Activated CD4-positive, alpha-beta T cell treated with anti-CD3 and anti-CD28 coated beads, Interleukin-2, Interleukin-4, amounts not matched to agents 100 ng/mL and 50 ng/mL, durations not matched to agents 16 hours and 8 hours (primary cell): ENCODE measurements at places on chromosomes 16 and 17.

GRCh38 chr16:59655031-59655430 is 920.9 kb upstream of the GOT2 start:
- no peak for DNase-seq

DNA sequence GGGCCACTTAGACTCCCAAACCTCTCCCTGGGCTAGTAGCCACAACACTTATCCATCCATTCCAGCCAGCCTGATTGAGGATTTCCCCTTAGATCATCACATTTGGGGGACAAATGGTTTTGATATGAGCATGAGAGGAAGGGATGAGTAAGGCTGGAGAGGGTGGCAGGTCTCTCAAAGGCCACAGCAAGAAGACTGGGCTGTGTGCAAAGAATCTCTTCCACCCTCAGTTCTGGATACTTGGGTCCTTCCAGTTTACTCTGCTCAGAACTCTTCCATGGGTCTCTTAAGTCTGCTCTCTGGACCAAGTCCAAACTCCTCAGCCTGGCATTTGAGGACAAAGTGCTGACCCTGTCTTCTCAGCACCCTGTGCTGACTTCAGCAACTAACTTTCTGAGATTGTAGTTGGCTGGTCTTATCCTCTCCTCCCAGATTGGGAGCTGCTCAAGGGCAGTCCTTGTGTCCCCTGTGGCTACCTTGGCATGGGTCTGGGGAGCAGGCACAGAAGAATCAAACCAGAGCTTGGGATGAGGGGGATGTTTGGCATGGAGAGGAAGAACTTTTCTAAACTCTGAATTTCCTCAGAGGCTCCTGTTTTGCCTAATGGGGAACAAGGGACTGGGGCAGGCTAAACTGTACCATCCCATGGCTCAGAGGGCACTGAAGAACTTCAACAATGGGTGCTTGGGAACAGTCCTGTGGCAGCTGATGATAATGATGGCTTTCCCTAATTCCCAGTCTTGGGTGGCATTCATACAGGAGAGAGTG is 3.1 kb upstream of the NFATC3 start:
- peak; percentile 69 for DNase-seq

- no peak for DNase-seq
Observed at GRCh38 chr17:13885550-13885949, 183.8 kb upstream of the COX10 start.

DNA sequence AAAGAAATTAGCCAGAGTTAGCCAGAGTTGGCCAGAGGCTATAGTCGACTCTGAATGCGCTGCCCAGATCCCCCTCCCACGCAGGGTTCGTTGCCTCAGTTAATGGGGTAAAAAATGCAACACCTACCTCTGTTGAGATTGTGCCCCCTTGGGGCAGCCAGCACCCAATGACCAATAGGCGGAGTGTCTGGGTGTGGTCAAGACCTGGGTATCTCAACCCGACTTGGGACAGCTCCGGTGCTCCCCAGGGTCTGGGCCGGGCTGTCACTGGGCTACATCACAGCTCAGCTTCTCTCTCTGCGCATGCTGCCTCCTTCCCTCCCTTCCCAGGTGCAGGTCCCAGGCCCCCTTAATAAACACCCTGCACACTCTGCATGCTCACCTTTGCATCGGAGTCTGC is 59.6 kb upstream of the GCSH start:
- no peak for DNase-seq

- DNase-seq, result no peak
Observed at GRCh38 chr17:9350080-9350479, 225.5 kb downstream of the STX8 start.

- DNase-seq, result no peak
Observed at GRCh38 chr17:7081341-7082062, 1.5 kb upstream of the CLEC10A start.

GRCh38 chr17:68710976-68711375 is 109.8 kb upstream of the FAM20A start:
- no peak for DNase-seq

DNA sequence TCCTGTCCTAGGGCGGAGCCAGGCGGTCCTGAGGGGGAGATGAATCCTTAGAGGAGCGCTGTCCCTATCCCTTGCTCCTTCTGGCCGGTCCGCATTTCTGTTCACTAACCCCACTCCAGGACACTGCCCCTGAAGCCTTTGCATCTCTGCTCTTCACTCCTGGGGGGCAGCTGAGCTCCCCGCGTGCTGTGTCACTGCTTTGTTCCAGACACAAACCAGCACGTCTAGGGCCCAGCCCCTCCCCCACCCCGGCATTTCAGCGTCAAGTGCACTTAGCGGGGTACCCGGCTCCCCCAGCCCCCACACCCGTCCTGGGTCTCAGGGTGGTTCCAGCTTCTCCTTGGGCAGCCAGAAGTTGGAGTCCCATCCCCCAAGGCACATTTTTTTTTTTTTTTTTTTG is 8.9 kb downstream of the CORO6 start:
- DNase-seq, result no peak

DNA sequence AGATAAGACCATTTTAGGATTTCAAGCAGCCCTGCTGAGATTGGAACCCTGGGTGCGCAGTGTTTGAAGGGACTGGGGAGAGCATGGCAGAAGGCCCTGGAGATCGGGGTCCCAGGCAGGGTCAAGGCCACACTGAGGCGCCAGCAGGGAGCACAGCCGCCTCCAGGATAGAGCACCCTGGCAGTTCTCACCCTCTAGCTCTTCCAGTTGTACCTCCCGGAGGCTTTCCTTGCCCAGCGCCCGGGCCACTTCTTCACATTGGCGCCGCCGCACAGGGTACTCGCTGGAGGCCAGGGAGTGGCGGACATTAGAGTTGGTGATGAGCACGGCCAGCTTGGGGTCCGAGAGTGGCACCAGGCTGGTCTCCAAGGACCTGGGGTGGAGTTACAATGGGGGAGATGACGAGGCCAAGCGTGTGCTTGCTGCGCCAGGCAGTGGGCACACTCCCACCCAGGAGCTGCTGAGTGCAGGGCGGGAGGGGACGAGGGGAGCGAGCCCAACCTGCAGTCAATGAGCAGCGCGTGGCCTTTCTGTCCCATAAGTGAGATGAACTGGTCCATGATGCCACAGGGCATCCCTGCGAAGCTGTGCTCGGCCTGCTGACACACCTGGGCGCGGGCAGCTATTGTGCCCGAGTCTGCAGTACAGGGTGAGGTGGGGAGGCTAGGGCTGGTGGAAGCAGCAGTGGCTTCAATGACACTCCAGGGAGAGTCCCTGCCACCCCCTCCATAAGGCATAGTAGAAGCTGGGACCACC is 2.3 kb downstream of the GALK1 start:
- DNase-seq, result no peak

DNA sequence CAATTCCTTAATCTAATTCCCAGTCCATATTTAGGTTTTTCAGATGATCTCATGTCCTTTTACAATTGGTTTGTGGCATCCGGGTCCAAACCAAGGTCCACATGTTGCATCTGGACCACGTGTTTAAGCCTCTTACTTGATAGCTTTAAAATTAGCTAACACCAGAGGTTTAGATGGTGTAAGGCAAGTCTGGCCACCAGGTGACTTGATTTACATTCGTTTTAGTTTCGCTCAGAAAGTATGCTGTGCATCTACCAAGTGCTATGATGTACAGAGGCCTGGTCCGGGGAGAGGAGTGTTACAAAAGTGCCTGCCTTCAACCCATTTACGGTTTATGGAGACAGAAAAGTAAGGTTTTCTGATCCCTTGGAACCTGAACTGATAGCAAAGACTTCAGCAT is 878 bp upstream of the DNAJA2 start:
- peak; percentile 47 for DNase-seq

GRCh38 chr17:66459811-66460270 is 157.4 kb downstream of the PRKCA start:
- peak; percentile 33 for DNase-seq

DNA sequence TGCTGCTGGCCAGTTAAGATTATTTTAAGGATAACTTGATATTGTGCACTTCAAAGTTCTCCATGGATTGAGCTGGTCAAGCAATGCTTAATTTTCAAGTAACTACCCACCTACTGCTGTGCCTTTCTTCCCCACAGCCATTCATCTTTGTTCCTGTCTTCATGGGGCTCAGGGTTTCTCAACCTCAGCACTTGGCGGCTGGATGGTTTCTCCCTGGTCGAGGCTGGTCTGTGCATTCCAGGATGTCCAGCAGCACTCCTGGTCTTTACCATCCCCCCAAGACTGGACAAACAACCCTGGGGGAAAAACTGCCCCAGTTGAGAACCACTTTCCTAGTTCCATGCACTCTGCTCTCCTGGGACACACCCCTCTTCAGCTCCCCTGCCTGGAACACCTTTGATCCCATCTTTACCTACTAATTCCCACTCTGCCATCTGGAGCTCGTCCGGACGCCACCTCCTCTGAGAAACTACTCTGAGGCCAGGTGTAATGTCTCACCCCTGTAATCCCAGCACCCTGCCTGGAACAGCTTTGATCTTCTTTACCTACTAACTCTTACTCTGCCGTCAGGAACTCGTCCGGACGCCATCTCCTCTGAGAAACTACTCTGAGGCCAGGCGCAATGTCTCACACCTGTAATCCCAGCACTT is 81.5 kb downstream of the NXN start:
- no peak for DNase-seq
